ENCODE measurements at places on chromosomes 11 and 22. TPM values are rescaled to one million over a fixed set of nuclear protein-coding genes. Genes with fewer than 3 reads are reported as not detected.

Gene TH
- total RNA-seq: not detected

Gene HSPB2
- not detected for total RNA-seq

Gene SLC22A8
- not detected for total RNA-seq

Gene TSSC4
- 29.9 TPM for total RNA-seq

Gene RIMBP3C
- total RNA-seq: not detected

Gene PPARA
- 35.5 TPM for total RNA-seq

Gene JAML
- 11.0 TPM for total RNA-seq

Gene OR6T1
- not detected for total RNA-seq

Gene C11orf21
- 1.3 TPM for total RNA-seq

Gene KLHL35
- total RNA-seq: 1.3 TPM

Gene GALNT18
- total RNA-seq: 47.4 TPM

Gene SMIM35
- total RNA-seq: 0.47 TPM

Gene CDC42BPG
- total RNA-seq: 0.47 TPM

Gene PDGFD
- 11.3 TPM for total RNA-seq

Gene ROBO3
- total RNA-seq: 71.5 TPM

Gene HYOU1
- 94.4 TPM for total RNA-seq

Gene OR51I1
- total RNA-seq: 0.96 TPM

Gene OR2AG1
- not detected for total RNA-seq

Gene PIWIL4
- 2.8 TPM for total RNA-seq

Gene SCGB1A1
- not detected for total RNA-seq

Gene MUC5AC
- not detected for total RNA-seq

Gene SPON1
- 141 TPM for total RNA-seq

Gene C22orf42
- total RNA-seq: not detected

Gene LRP4
- 4.1 TPM for total RNA-seq

Gene ANKK1
- 0.24 TPM for total RNA-seq

Gene SCGB2A2
- not detected for total RNA-seq

Gene TBRG1
- total RNA-seq: 40.7 TPM

Gene PPFIA1
- 86.5 TPM for total RNA-seq

Gene TOM1
- total RNA-seq: 90.7 TPM

Gene PAMR1
- total RNA-seq: 28.4 TPM

Gene PKDREJ
- not detected for total RNA-seq

Gene MAPK8IP2
- total RNA-seq: 1.6 TPM

Gene IGLL1
- total RNA-seq: not detected

Gene TOMT
- total RNA-seq: not detected

Gene BCO2
- total RNA-seq: 16.7 TPM

Gene TMA7B
- total RNA-seq: not detected

Gene GGT5
- total RNA-seq: 47.7 TPM

Gene FREY1
- not detected for total RNA-seq

Gene WBP2NL
- total RNA-seq: 0.95 TPM

Gene TMEM132A
- total RNA-seq: 11.3 TPM

Gene KCTD17
- 8.5 TPM for total RNA-seq

Gene APOL1
- total RNA-seq: 47.6 TPM

All from omental fat pad (tissue), 4 donors.